Activated CD4-positive, alpha-beta T cell treated with anti-CD3 and anti-CD28 coated beads, Interleukin-2, Interleukin-4, amounts not matched to agents 100 ng/mL and 50 ng/mL, durations not matched to agents 16 hours and 8 hours (primary cell): ENCODE measurements at places on chromosomes 2 and 18.

GRCh38 chr2:46146866-46147502 lies 150.2 kb upstream of the EPAS1 start:
- DNase-seq = peak; percentile 7

DNA sequence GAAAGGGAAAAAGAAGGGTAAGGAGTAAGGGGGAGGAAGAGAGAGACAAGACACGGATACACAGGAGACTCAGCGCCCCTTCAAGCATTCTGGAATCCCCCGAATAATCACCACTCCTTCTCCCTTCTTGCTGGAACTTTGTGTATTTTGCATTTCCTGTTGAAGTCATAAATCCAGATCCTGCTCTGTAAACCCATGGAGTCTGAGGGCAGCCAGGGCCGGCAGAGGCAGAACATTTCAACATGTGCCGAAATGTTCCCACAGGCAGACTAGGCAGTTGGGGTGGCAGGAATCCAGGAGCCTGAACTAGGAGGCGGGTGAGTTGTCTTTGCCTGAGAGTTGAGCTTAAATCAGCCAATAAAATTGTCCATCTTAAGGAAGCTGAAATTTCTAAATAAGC lies 193.1 kb downstream of the SH3RF3 start:
- DNase-seq = no peak

- DNase-seq = no peak
These were observed 2.8 kb downstream of the HDAC4 start for GRCh38 chr2:239397931-239398471.

DNA sequence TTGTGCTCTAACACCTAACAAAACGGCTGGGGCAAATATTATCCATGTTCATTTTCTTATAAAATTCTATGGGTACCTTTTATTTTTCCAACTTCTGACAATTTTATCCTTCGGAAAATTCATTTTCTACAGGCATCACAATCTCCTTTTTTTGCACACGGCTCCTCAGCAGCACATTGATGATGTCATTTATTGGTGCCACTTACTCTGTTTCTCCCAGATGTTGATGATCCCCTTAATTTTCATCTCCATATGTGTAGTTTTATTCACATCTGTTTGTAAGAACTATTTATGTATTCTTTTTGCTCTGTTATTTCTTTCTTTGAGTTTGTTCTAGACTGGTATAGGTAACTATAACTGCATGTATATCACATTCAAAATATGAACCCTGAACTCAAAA lies 1660.8 kb upstream of the DDX18 start:
- DNase-seq = no peak

DNA sequence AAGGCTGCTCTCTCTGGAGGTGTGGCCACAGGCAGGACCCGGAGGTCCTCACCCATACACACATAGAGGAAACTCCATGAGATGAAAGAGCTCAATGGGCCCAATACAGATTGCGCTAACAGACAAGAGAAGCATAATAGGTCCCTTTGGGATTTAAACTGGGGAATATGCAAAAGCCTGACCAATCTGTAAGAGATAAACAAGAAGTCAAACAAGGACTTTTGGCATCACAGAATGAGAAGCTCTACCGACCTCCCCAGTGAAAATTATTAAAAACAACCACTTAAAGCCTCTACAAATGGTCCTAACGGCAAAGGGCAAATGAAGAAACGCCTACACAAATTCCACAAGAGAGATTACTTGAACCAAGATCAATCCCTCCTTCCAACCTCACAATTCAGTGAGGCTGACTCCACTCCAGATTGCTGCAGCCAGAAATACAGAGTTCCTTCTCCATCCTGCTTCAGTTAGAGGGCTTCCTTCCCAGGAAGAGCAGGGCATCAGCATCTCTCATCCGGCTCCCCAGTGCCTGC lies 10.8 kb downstream of the IWS1 start:
- DNase-seq = no peak

GRCh38 chr2:106536490-106536889 lies 49.3 kb downstream of the CD8B2 start:
- no peak for DNase-seq

GRCh38 chr18:56919190-56919589 lies 227.7 kb upstream of the BOD1L2 start:
- no peak for DNase-seq

GRCh38 chr2:126874961-126875360 lies 23.7 kb upstream of the TEX51 start:
- DNase-seq = no peak
